NCI-H526 treated with DMSO at 0.1 percent for 48 hours (cell line): ENCODE measurements at places on chromosomes 7 and 10.

GRCh38 chr10:74213571-74214162, 62.6 kb downstream of the ADK start:
- DNase-seq: no peak

- DNase-seq: no peak
Measured at GRCh38 chr7:111047595-111047994, 43.3 kb upstream of the LRRN3 start.

- DNase-seq: no peak
Measured at GRCh38 chr10:88525371-88526069, 57.6 kb downstream of the RNLS start.

- no peak for DNase-seq
Measured at GRCh38 chr7:150857276-150858055, 5.1 kb downstream of the AOC1 start.

GRCh38 chr7:120615703-120616102, 242.2 kb downstream of the TSPAN12 start:
- no peak for DNase-seq

DNA sequence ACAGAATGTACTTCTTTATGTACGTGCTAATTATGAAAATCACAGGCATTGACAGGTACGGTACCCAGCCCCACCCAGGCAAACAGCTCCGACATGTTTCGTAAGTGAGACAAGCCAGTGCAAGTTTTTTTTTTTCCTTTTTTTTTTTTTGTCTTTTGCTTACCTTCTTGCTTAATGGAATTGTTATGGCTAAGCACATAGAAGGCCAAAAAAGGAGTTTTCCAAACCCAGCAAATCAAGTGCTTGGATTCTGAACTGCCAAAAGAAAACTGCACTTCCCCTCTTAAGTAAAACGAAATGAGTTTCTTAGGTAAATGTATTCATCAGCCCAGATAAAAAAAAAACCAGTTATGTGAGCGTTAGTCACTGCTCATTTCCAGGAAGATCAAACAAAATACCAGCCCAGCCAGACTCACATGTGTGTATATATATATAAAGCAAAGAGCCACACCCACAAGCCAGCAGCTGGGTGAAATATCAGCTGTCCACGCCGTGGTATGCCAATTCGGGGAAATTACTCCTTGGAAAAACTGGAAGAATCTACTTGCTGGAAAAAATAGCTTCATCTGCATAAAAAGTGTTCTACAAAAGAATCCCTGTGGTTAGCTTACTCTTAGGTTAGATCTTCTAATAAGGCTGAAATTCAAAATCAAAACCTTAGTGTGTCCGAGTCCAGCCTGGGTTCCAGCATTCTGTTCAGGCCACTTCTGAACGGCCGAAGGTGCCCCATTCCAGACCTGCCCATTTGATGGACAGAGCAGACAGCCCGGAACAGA, 8.0 kb downstream of the KLF6 start:
- DNase-seq: no peak

DNA sequence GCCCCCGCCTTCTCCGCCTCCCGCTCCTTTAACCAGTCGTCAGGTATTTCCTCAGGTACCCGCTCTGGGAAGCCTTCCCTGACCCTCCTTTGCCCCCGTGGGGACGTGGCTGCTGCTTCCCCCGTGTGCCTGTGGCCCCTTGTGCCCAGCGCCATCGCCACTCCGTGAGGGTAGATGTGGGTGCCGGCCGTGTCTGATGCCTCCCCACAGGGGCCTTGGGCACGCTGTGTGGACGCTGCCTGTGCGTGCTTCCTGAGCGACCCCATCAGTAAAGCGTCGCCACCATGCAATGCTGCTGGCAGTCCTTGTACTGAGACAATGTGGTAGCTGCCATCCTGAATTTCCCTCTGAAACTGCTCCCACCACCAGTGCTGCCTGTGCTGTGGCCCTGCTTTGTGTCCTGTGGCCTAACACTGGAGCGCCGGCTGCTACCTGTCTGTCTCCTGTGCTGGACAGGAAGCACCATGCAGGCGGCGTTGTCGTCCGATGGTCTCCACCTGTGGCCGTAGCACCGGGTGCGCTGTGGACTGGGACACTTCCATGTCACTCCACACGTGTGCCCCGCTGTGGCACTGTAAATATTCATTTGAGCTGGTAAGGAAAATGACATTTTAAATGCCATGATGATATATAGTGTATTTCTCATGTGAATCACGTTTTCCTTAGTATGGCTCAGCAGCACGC, 213.8 kb downstream of the MGMT start:
- no peak for DNase-seq

DNA sequence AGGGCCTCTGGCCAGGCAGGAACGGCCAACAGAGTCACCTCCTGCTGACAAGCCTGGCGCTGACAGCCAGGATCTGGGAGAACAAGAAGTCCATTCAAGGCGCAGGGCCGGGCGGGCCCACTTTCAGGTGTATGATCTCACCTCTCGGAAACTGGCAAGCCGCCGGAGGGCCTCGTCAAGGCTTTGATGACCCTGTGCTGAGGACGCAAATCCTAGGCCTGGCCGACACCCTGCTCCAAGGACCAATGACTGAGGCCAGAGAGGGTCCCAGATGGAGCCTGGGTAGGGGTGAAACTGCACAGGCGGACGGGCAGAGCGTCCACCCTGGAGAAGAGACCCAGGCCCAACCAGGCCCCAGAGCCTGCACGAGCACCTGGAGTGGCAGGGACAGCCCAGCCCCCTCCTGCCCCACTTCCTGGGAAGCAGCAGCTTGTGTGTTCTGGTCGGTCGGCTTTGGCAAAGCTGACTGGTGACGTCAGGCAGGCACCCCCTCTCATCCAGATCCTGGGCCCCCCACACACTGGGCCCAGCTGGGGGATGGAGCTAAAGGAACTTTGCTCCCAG, 30.6 kb downstream of the MYL10 start:
- no peak for DNase-seq

DNA sequence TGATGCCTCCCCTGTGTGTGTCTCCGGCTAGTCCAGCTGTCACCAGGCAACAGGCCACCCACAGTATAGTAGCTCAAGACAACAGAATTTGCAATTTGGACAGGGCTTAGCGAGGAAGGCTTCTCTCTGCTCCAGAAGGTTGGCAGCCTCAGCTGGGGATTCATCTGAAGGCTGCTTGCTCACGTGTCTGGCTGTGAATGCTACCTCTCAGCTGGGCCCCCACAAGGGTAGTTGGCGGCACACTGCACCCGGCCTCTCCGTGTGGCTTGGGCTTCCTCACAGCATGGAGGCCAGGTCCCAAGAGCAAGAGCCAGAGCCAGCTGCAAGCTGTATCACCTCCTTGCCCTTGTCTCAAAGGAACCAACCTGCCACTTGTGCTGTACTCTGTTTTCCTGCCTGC, 19.2 kb downstream of the ECHDC3 start:
- no peak for DNase-seq

GRCh38 chr7:19401461-19401860, 256.2 kb upstream of the FERD3L start:
- DNase-seq: no peak

DNA sequence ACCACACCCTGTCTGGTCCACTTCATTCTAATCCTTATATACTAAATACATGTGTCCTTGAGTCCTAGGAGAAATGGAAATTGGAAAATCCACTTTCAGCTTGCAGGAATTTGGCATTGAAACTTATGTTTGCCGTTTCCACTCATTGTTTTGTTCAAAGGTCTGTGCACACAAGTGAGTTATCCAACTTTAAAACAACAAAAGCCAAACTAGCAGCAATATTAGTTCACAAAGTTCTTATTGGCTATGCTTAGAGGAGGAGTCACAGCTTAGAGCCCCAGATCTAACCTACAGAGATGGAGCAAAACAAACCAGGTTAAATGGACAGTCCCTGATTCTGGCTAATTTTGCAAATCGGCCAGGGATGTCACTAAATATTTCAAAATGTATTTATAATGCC, 44.6 kb upstream of the AFAP1L2 start:
- no peak for DNase-seq

- DNase-seq: peak; percentile 25
Measured at GRCh38 chr7:155408651-155409586, 49.0 kb upstream of the EN2 start.

- DNase-seq: no peak
Measured at GRCh38 chr7:134357486-134357885, 40.8 kb upstream of the SLC35B4 start.

DNA sequence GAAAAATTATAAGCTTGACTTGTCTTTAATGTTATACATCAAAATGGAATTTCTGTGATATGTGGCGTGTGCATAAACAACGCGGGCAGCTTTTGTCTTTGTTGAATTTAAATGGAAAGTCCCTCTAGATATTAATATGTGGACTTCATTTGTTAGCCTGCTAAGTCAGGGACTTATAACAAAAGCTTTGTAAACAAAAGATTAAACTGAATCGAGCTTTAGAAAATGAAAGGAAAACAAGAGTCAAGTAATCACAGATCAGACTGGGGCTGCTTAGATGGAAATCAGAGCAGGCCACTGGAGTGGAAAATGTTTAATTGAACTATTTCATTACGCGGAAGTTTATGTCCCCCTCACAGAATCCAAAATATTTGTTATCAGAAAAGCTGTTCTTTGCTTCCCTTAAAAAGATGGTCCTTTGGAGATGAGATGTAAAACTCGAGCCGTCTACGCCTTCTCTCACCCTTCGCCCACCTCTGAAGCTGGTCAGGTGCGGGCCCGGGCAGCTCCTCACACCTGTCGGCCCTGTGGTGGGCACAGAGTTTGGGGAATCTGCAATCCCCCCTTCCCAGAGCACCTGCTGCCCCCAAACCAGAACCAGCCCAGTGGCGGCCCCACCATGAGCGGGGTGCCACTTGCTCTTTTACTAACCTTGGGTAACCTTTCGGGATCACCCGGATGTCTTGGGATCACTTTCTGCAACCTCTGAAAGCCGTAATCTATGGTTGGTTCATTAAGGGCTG, 116.2 kb downstream of the EBF3 start:
- DNase-seq: no peak

DNA sequence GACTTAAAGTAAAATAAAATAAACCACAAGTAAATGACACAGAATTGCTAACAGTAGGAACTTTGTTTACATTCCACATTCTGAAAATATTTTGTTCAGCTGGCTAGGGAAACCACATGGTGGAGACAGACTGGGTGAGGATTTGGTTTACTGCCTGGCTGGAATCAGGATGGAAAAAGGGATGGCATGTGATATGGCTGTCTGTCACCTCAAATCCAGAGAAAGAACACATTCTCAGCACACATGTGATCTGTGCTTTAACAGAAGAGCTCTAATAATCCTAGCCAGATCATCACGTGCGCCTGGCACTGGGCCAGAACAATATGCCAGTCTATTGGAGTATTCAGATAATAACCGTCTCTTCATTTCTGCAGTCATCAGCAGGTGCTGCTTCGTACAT, 90.9 kb upstream of the PIP4K2A start:
- DNase-seq: peak; percentile 4

- DNase-seq: no peak
Measured at GRCh38 chr7:151768805-151769187, 108.1 kb downstream of the PRKAG2 start.

DNA sequence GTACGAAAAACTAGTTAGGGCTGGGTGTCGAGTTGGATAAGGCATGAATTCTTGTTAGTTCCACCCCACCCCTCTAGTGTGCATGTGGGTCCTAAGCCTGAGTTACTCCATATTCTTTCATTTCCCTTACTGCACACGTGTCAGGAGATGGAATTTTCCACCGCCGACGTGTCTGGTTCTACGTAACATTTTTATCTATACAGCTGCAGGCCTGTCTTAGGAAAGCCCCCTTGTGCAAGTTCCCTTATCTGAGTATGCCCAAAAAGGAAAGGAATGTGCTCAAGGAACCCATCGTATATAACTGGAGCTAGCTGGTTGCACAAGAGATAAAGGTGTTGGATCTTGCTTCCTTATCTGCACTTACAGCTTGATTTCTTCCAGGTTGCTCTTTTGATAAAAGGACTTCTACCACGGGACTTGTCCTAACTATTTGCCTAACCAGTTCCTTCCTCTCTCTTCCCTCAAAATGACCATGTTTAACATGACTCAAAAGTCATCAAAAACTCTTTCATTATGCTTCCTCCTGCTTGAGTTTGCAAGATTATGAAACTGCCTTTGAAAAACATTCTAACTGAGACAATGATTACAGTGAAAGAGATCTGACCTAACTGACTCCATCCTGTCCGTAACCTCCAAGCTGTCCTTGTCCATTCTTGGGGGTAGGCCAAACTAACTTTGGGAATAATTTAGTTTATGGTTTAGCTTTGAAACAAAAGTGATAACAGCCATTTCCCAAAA, 181.4 kb downstream of the AKR1D1 start:
- no peak for DNase-seq

GRCh38 chr7:17010637-17011300, 129.0 kb upstream of the AGR3 start:
- DNase-seq: no peak

DNA sequence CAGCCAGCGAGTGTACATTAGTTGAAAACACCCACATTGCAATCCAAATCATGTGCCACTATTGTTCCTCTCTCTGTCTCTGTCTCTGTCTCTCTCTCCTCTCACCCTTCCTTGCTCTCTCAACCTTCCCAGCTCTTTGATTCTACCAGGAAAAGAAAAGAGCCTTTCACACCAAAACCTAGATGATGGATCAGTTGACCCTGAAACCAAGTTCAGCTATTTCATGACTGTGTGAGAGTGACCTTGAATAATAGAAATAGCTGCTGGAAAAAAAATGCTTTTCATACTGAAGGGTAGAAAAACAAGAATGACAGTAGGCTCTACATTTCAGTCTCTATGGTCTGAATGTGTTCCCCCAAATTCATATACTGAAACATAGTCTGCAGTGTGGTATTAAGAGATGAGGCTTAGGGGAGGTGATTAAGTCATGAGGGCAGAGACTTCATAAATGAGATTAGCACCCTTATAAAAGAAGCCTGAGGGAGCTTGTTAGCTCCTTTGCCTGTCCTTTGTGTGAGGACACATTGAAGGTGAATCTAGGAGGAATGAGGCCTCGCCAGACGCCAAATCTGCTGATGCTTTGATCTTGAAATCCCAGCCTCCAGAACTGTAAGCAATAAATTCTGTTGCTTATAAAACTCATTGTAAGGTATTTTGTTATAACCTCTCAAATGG, 65.2 kb downstream of the LYZL1 start:
- DNase-seq: no peak

DNA sequence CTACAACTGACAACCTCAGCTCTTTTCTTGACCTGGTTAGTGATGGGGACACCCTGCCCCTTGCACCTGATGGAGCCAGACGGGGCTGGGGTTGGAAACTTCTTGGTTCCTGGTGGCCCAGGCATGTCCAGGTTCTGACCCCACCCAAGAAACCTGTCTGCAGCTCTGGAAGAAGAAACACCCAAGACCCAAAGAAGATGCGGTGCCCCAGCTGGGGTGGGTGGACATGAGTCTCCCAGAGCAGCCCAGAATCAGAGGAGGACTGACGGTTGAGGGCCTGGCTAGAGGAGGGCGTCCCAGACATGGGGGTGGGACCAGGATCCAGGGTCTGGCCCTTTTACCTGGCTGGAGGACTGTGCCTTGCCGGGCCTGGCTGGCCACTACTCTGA, 202.4 kb downstream of the GLRX3 start:
- DNase-seq: no peak
